Right renal cortex interstitium (tissue), 3 donors: ENCODE measurements at places on chromosomes 3 and 15.
A peak's percentile ranks its signal among the peaks of the same experiment; 100 is the strongest.

GRCh38 chr3:72160351-72160750 is 375.4 kb upstream of the PROK2 start:
- no peak for DNase-seq

DNA sequence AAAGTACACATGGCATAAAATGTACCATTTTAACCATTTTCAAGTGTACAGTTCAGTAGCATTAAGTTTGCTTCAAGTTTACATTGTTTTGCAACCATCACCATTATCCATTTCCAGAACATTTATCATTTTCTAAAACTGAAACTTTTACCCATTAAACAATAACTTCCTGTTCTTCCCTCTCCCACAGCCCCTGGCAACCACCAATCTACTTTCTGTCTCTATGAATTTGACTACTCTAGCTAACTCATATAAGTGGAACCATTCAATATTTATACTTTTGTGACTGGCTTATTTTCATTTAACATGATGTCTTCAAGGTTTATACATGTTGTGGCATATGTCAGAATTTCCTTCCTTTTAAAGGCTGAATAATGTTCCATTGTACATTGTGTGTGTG is 19.9 kb downstream of the TMEM62 start:
- DNase-seq = no peak

DNA sequence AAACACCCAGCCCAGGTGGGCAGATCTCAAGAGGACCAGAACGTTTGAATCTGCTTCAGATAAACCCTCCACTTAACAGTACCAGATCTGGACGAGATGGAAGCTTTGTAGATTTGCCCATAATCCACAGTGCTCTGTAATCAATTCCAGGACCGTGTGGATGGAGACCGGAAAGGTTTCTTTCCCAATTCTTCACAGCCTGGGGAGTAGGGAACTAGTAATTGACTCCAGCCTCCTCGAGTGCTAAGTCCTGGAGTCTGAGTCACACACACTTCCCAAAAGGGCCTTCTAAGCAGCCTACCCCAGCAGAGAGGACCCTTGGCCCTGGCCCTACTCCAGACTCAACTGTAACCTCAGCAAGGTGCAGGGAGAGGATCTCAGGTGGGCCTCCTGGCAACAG is 56.2 kb upstream of the TSEN2 start:
- no peak for DNase-seq

DNA sequence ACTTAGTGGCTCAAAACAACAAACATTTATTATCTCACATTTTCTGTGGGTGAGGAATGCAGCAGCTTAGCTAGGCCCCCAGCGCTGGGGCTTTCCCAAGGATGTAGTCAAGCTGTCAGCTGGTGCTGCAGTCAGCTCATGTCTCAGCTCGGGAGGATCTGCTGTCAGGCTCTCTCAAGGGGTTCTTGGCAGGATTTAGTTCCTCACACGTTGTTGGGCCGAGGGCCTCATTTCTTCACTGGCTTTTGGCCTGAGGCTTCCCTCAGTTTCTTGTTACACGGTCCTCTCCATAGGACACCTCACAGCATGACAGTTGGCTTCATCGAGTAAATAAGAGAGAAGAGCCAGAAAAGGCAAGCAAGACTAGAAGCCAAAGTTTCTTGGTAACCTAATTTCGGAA is 13.7 kb upstream of the U2SURP start:
- no peak for DNase-seq

DNA sequence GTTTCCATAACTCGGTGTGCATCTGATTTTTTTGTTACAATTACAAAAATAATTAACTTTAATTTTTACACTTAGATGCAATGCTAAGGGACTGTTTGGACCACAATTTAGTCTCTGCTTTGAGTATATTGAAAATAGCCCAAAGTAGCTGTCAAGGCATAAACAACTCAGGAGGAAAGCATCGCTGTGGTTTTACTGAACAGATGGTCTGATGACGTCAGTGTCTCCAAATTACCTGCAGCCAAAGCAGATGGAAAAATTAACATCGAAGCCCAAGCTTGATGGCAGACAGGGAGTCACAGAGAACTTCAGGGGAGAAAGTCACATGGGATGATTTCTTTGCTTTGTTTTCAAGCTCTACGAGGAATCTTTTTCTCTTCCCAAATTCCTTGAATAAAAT is 83.1 kb upstream of the PLCL2 start:
- no peak for DNase-seq

DNA sequence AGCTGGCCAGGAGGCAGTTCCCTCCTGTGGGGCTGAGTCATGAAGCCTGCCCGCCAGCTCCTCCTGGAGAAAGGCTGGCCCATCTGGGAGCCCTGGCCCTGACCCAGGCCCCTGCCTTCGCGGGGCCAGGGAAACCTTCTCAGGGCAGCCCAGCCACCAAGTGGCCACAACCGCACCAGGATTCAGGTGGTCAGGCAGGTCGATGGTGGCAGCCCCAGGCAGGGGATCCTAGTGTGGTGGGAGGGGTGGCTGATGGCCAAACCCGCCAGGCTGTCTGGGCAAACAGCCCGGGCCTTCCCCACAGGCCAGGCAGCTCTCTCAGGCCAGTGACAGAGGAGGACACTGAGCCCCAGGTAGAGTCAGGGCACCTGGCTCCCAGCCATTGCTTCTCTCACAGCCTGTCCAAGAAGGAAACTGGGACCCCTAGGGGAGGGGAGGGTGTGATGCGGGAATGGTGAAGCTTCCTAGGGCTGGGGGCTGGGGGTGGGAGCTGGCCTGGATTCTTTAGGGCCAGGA is 1.2 kb downstream of the TWF2 start:
- no peak for DNase-seq

- DNase-seq = no peak
Measured at GRCh38 chr3:105435277-105435676, 68.6 kb downstream of the ALCAM start.

DNA sequence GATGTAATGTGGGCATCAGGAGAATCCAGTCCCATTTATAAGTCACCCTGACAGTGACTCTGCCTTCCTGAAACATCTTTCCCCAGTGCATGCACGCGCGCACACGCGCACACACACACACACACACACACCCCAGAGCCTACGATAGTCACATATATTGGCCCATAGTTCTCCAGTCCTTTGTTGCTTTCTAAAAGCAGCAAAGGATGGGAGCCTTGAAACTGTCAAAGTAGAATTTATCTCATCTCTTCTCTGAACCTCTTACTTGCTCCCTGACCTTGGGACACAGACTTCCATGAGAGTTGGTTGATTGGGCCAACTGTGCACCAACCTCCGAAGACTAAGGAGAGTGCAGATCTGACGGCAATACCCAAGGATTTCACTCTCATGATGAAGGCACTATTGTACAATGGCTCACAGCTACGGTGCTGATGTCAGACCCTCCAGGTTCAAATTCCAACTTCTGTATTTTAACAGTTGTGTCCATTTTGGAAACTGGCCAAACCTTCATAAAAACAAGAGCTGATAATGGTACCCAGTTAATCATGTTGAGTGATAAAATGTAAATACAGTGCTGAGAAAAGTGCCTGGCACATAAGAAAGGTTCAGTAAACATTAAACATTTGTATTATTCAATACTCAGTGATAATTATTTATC is 8.3 kb downstream of the CPA3 start:
- DNase-seq = no peak

- no peak for DNase-seq
Measured at GRCh38 chr15:93866948-93867347, 364.4 kb upstream of the MCTP2 start.

GRCh38 chr3:108605491-108605890 is 16.0 kb downstream of the DZIP3 start:
- DNase-seq = no peak

GRCh38 chr15:56245871-56246814 is 2.5 kb upstream of the RFX7 start:
- DNase-seq = peak; percentile 63

- DNase-seq = no peak
Measured at GRCh38 chr15:53580366-53580765, 179.1 kb downstream of the WDR72 start.

GRCh38 chr3:71160785-71161546 is 422.6 kb downstream of the FOXP1 start:
- no peak for DNase-seq

DNA sequence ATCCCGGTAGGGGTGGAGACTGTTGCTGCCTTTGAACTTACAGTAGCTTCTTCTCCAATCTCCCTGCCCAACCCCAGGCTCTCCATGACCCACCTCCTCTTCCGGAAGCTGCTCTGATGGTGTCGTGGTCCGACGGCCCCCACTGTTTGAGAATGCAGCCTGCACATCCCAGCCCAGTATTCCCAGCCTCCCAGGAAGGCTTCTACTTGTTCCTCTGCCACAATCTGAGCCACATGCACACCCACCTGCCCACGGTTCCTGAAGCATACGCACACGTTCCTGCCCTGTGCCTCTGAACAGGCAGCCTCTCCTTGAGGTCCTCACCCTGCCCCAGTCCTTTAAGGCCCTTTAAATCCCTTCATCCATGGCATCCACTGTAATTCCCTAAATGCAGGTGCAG is 57.4 kb downstream of the ABTB1 start:
- DNase-seq = no peak

- DNase-seq = no peak
Measured at GRCh38 chr3:103963599-103963998, 1403.1 kb upstream of the ALCAM start.

DNA sequence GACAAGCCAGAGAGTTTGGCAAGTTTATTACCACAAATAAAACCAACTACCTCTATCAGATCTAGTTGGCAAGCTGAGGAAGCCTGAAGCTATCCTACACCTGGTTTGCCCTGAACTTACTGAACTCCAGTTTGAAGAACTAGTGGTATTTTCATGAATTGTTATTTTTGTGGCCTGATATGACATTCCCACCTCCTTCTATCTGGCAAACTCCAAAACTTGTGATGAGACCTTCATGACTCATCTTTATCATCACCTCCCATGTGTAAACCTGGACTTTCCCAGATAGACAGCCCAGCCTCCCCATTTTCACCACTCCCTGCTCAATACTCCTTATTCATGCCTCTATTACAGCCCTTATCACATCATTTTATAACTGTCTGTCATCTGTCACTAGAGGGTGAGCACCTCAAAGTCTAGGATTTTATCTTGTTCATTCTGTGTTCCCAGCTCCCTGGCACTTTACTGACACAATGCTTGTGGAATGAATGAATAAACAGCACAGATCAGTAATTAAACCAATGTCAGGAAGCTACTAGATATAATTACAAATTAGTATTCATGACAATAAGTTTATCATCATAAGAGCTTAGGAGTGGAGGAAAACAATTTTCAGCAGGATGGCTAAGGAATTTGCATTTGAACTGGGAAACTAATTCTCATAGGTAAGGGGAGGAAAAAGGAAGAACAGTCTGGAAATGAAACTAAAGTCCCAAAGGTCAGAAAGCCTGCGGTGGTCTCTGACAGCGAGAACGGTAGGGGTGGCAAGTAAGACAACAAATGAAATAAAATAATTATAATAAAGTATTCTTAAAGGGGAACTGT is 13.2 kb upstream of the TRANK1 start:
- DNase-seq = no peak

- DNase-seq = no peak
Measured at GRCh38 chr15:68930268-68931022, at the start of gene SPESP1. TSS of gene SPESP1 (plus strand) at chr15:68930525. CDS start at chr15:68930654, 129 bp downstream.

DNA sequence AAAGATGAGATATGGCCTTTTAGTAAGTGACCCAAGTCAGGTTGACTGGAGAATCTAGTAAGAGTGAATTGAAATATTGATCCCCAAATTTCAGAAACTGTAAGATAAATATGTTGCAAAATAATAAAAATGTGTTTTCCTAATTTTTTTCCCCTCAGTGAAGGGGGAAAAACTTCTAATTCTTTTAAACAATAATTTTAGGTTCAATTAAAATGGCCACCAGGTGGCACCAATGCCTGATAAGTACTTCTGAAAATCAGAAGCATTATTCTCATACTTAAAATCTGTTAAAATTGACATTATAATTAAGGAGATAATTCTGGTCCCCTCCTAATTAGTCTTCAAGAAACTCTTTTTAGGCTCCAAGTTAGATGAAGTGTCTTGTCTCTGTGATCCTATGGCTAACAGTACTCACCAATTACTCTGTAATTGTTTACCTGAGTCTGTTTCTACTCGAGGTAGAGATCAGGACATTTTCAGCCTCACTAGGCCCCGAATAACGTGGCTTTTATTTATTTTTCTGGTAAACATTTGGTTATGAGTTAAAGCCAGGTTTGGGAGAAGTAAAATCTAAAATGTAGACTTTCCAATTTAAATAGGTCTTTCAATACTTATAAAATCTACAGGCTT is 52.6 kb downstream of the NMD3 start:
- no peak for DNase-seq

DNA sequence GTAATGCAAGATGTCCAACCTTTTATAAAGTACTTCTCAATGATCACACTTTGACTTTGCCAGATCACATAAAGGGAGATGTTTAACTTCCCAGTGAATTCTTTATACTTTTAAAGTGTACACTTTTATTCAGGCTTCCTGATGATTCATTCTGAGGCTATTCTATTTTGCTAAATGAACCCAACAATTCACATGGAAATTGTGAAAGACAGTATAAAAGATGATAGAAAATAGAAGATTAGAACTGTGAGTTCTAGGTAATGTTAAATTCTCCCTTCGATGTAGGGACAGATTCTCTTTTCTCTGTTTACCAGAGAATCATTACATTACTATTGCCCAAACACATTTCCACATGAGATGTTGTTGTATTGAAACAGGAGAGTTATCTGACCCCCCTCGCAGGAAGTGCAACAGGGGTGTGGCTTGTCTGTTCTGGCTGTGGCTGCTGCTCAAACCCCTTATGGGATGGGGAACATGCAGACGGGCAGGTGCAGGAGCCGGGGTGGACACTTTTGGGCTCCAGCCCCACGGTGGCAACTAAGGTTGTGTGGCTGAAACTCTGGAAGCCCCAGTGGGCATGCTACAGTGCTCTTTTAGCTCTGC is 131.3 kb upstream of the LRTM1 start:
- no peak for DNase-seq

GRCh38 chr15:78018946-78019644 is 58.4 kb downstream of the TBC1D2B start:
- DNase-seq = no peak

DNA sequence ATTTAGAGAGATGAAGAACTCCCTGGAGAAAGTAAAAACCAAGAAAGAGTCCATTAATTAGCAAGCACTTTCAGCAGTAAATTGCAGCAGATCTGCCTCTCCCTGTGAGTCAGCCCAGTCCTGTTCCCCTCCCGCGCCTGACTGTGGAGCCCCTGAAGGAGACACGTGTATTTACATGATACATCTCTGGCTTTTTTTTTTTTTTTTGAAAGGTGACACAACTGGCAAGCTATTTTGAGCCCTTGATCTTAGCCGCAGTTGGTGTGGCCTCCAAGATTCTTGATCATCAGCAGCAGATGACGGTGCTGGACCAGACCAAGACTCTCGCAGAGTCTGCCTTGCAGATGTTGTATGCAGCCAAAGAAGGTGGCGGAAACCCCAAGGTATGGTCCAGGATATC is 271.8 kb upstream of the TPM1 start:
- DNase-seq = no peak

- peak; percentile 52 for DNase-seq
Measured at GRCh38 chr3:123489400-123490004, 40.6 kb upstream of the ADCY5 start.

- no peak for DNase-seq
Measured at GRCh38 chr3:38645601-38646000, 3.9 kb downstream of the SCN5A start.

DNA sequence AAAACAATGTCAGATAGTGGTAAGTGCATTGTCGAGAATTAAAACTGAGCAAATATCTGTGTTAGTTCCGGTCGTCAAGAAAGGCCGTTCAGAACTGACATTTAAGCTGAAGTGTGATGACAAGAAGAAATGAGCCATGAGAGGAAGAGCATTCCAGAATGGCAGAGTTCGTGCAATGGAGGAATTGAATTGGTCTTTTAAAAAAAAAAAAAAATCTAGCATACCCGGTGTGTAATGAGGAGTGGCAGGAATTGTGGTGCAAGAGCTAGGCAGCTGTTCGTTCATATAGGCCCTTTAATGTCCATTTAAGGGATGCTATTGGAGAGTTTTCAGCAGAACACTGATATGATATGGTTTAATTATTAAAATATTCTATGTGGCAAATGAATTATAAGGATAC is 2.6 kb upstream of the GBE1 start:
- no peak for DNase-seq
